ENCODE measurements at places on chromosomes 13 and 19. TPM values are rescaled to one million over a fixed set of nuclear protein-coding genes. Genes with fewer than 3 reads are reported as not detected.

The IGFL1 gene
- not detected for total RNA-seq

The PRDX2 gene
- total RNA-seq = 249 TPM

The ZNF653 gene
- total RNA-seq = 7.5 TPM

The KCNRG gene
- total RNA-seq = 0.55 TPM

- DNase-seq = no peak
Measured at GRCh38 chr13:29500386-29500785, 95.1 kb downstream of the SLC7A1 start.
